ENCODE measurements at places on chromosomes 7 and 10.

GRCh38 chr10:93386631-93387369 lies 95.3 kb downstream of the MYOF start:
- H3K4me1 ChIP-seq: no peaks in the 10 kb centered on the region
- no peaks in the 10 kb centered on the region for H3K36me3 ChIP-seq
- no peak for DNase-seq
- H3K27ac ChIP-seq: peak overlapping the region; percentile 66

DNA sequence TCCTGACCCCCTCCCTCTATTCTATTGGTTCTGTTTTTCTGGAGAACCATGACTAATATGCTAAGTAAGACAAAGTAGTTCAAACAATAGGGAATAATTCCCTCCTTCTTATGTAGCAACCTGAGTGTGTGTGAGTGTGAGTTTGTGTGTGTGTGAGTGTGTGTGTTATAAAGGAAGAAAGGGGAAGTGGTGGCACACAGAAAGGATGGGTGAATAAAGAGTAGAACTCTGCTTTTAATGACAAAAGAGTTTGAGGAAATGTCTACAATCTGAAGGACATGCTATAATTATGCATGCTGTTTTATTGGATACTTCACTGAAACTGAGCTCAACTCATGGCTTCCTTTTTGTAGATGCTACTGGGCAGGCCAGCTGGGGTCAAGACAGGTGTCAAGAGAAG lies 489.5 kb downstream of the REEP3 start:
- H3K27ac ChIP-seq: no peak overlapping the region
- H3K36me3 ChIP-seq: no peaks in the 10 kb centered on the region
- no peaks in the 10 kb centered on the region for H3K4me1 ChIP-seq

DNA sequence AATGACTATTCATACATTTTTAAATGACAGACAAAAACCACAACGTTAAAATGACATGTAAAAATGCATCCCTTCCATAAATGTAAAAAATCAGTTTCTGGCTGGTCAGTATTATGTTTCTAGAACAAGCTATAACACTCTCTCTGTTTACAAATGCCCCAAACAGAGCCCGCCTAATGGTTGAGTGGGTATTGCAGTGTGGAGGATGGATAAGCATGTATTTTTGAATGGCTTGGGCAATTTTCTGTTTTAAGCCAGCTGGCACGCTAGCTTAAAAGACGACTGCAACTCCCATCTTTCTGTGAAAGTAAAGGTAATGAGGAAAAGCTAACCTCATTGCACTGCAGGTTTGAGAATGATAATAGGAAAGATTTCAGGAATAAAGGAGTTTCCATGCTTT lies 430.7 kb downstream of the PARD3 start:
- H3K4me1 ChIP-seq: no peaks in the 10 kb centered on the region
- H3K27me3 ChIP-seq: no peaks in the 10 kb centered on the region
- no peak overlapping the region for H3K4me3 ChIP-seq
- no peak overlapping the region for H3K27ac ChIP-seq
- no peak for DNase-seq

DNA sequence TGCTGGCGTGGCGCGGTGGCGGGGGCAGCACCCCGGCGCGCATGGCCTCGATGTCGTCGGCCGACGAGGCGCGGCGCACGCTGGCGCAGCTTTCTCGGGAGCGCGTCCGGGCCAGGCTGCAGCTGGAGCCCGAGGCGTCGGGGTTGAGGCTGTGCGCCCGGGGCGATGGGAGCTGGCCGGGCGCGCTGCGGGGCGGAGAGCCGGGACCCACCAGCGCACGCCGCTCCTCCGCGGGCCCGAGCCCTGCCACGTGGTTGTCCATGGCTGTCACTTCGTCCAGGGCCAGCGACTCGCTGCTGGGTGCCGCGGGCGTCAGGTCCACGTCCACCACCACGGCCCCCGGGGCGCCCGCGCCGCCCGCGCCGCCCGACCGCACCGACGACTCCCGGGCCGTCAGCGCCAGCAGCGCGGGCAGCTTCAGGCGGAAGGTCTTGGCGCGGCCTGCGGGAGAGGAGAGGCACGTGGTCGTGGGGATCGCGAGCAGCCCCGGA lies 20.0 kb downstream of the KCNH2 start:
- no peak overlapping the region for H3K4me3 ChIP-seq
- H3K27ac ChIP-seq: no peak overlapping the region
- peaks cover 52% of the 10 kb centered on the region for H3K27me3 ChIP-seq
- DNase-seq: no peak
- H3K4me1 ChIP-seq: peaks cover 4% of the 10 kb centered on the region

- peaks cover 4% of the 10 kb centered on the region for H3K36me3 ChIP-seq
- no peaks in the 10 kb centered on the region for H3K4me1 ChIP-seq
- no peak overlapping the region for H3K27ac ChIP-seq
Observed at GRCh38 chr7:111803015-111803758, 240.9 kb upstream of the IMMP2L start.

Measured in breast epithelium (tissue), 4 donors.